ENCODE measurements at places on chromosomes 4 and X.

DNA sequence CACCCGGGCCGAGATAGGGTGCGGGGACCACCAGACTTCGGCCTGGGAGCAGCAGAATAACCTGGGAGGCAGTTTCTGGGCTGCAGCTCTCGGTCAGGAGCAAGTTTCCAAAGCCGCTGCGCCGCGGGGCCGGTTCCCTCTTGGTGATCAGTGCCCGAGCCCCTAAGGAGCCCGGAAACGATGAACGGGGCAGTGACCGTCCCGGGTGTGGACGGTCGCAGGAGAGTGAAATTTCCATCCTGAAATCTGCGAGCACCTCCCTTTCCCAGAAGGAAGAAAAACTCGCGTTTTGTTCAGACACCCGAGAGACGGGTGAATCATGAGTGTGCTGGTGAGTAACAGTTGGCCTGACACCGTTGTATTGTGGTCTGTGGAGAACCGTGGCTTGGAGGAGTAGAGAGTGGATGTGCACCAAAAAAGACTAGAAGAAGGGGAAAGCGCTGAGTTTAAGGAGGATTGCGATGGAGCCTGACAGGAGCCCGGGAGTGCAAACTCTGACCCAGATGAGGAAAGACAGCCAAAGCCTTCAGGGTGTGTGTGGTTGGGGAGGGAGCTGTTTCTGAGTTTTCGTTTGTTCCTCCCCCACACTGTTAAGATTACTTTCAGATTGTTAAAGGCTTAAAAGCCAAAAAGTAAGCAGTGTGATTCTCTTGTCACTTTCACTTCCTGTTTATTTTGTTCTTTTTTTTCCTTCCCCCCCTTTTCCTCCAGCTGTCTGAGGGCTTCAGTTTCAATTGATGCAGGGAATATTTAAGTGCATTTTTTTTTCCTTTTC is 828 bp downstream of the MCUB start:
- DNase-seq: peak; percentile 18

DNA sequence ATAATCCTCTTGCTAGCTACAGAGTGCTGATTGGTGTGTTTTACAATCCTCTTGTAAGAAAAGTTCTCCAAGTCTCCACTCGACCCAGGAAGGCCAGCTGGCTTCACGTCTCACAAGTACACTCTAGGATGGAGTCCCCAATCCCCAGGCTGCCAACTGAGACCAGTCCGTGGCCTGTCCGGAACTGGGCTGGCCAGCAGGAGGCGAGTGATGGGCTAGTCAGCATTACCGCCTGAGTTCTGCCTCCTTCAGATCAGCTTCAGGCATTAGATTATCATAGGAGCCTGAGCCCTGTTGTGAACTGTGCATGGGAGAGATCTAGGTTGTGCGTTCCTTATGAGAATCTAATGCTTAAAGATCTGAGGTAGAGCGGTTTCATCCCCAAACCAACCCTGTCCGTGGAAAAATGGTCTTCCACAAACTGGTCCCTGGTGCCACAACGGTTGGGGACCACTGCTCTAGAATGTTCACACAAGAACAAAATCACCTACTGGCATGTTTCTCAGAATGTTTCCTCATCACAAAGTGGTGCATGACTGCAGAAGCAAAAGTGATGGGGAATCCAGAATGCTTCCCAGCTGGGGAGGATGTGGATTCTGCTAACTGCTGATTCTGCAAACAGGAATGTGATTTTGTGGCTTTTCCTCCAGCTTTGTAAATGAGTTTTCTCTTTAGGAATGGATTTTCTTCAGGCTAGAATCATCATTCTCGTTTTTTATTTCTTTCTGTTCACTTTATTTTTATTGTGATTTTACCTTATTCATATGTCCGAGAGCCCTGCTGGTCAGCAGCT is 40.9 kb downstream of the SEPTIN11 start:
- no peak for DNase-seq

DNA sequence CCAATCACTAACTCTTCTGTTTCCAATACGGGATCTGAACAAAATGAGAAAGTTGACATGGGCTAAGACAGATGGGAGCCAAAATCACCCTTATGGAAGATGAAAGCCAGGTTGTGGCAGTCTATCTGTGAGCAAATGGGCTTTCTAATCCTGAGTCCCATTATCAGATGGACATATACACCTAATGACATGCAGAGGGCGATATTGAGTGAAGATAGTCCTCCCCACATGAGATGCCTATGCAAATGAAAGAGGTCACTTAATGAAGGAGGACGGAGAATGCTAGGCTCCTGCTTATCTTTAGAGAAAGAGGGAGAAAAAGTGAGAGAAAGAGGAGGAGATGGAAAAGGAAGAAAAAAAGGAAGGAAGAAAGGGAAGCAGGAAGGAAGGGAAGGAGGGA is 547.5 kb downstream of the NLGN4X start:
- no peak for DNase-seq

GRCh38 chr4:116811730-116812129 is 273.6 kb downstream of the TRAM1L1 start:
- no peak for DNase-seq
